ENCODE measurements at places on chromosomes 5 and 9.

DNA sequence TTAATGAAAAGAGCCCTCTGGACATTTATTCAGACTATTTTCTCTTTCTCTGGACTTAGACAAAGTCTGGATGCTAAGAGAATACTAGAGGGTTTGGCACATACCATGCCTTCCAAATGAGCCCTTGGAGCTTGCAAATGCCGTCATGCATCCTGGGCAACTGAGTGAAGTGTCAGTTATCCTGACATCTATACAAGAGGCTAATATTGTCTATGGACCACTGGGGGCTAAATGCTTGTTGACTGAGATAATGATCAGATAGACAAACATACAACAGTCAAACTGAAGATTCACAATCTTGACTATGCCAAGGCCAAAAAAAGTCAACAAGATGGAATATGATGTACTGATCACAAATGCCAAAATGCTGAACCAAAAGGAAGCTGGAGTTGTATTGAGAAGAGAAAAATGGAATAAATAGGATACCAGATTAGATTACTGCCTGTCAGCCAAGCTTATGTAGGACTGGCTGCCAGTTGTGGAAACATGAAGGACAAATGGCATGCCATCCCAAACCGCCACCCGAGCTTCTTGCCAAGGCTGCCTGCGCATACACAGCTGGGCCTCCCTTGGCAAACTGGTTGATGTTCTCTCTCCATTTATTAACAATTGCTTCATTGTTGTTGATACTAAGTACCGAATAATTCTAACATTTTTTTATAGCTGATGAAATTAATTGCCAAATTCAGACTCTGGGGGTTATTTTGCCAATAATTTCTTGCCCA, 240.1 kb upstream of the GRAMD2B start:
- DNase-seq: no peak

DNA sequence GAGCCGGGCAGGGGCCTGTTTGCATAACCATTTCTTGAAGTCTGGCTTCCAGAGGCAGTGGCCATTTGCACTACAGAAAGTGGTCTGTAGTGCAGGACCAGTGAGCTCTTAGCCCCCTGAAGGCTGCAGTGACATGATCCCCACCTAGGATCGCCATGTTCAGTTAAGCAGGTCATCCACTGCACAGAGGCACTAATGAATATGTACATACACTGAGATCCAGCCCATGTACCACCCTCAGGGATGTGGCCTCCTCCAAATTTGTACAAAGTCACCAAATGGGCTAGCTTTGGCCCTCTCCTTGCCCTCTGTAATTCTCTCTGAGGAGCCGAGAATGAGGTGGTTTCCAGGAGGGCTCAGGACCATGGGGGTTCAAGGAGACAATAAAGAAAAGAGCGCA, 8.3 kb upstream of the SUSD3 start:
- DNase-seq: no peak

DNA sequence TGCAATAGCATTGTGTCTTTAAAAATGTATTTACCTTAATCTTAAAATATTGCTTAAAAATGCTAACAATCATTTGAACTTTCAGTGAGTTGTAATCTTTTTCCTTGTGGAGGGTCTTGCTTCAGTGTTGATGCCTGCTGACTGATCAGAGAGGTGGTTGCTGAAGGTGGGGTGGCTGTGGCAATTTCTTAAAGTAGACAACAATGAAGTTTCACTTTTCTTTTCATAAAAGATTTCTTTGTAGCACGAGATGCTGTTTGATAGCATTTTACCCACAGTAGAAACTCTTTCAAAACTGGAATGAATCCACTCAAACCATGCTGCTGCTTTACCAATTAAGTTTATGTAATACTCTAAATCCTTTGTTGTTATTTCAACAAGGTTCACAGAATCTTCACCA, 50.8 kb downstream of the NR3C1 start:
- peak; percentile 44 for DNase-seq

- DNase-seq: no peak
Observed at GRCh38 chr5:74296685-74297408, 343.7 kb downstream of the ENC1 start.

- no peak for DNase-seq
Observed at GRCh38 chr5:5666369-5666768, 243.9 kb downstream of the ICE1 start.

GRCh38 chr9:19102631-19103345, at the start of gene HAUS6:
HAUS6 (minus strand) TSS chr9:19102904; CDS start chr9:19102651, 253 bp downstream.
- DNase-seq: peak; percentile 98

DNA sequence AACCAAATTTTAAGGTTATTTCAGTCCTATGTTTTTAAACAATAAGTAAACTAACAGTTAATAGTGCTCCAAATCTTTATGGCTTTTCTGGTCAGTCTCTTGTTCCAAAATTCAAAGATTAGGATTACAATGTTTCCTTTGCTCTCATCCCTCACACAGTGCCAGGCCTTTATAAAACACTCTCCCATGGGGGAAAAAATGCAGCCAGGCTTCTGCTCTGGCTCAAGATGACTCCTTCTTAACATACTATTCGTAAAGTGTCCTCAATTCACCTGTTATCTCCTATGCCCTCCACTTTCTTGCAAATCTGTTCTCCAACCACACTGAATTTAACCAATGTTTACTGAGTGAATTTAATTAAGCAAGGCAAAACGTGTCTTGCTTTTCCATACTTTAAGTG, 1.4 kb downstream of the CEP120 start:
- no peak for DNase-seq

DNA sequence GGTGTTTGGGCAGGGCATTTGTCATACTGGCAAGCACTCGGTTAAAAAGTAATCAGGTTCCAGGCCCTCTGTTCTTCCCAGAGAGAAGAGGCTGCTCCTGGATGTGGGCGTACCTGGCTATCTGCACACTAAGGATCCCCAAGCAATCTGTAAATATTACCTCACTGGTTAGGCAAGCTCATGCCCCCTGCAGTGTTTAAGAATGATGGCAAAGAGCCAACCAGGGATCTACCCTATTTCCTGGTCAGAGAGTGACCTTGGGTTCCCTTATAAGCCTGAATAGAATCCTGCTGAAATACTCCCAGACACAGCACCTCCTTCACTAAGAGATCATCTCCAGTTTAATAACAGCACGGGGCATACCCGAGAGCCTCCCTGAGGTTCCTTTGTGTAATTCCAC, 181.2 kb downstream of the PIK3R1 start:
- no peak for DNase-seq

DNA sequence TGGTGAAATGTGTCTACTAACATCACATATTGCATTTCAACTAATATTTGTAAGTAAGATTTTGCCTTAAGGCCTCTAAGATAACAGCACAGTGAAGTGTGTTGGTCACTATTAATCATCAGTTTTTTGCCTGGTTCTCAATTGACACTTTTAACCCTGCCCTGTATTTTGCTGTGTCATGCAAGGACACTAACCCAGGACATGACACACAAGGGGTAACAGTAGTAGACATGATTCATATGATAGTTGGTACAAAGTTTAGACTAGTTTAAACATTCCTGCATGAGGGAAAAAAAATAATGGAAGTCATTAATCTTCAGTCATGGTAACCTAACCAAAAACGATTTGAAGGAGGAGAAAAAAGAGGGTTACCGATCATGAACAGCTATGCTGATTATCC, 207.0 kb downstream of the DEPDC1B start:
- no peak for DNase-seq

- no peak for DNase-seq
Observed at GRCh38 chr5:134656690-134657089, 8.1 kb downstream of the SEC24A start.

GRCh38 chr9:91199739-91200497, 161.8 kb downstream of the AUH start:
- peak; percentile 65 for DNase-seq

- no peak for DNase-seq
Observed at GRCh38 chr5:66701244-66701643, 105.1 kb downstream of the MAST4 start.

- DNase-seq: no peak
Observed at GRCh38 chr9:10000669-10001068, 612.1 kb downstream of the PTPRD start.

DNA sequence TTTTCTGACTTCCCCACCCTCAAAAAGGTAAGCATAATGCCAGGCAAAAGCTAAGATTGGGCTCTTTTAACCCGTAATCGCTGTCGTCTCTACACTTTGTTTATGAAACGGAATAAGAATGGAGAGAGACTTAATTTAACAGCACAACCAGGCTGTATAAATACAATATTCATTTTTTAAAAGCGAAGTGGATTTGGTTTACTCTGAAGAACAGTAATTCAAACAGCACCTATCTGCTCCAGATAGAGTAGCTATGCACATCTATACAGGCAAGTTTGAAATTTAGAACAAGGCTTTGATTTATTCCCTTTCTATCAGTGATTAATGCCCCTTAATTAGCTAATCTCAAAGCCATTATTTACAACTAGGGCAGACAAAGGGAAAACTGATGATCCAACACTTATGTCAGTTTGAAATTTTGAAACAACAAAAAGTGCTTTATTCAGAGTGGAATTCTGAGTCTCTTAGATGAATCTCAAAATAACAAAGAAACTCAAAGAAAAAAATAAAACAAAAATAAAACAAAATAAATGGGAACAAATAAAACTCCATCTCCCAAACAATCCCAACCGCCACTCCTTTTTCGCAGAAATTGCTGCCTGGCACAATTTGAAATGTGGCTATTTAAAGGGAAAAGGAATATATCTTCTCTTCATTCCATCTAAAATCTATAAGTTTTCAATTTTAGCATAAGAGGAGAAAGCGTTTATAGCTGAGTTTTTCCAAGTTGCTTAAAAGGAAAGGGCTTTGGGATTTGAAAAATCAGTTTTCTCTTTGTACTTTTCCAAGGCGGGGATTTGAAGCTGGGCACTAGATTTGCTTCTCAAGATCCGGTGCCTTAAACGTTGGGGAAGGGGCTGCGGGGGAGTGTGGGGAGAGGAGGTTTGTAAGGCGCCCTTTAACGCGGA, 298.6 kb downstream of the PARP8 start:
- no peak for DNase-seq

- peak; percentile 5 for DNase-seq
Observed at GRCh38 chr5:154163327-154164248, 26.9 kb upstream of the GALNT10 start.

GRCh38 chr5:15785531-15785981, 285.6 kb downstream of the FBXL7 start:
- no peak for DNase-seq

- no peak for DNase-seq
Observed at GRCh38 chr9:94818178-94818541, 91.7 kb downstream of the AOPEP start.

DNA sequence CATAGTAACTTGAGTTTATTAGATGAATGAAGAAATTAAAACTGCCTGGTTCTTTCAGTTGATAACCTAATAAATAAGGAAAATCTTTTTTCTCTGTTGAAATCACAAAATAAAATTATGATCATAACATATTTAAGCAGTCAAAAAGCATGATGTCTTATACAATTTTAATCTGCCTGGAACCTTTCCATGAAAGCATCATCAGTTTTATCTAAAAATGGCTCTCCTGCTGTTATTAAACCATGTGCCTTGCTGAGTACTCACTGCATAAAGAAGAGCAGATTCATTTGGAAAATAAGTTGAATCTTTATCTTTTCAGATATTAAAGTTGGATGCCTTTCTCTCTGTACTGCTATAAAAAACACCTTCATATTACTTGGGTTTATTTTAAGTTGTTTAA, 148.8 kb downstream of the SLC24A2 start:
- DNase-seq: no peak

DNA sequence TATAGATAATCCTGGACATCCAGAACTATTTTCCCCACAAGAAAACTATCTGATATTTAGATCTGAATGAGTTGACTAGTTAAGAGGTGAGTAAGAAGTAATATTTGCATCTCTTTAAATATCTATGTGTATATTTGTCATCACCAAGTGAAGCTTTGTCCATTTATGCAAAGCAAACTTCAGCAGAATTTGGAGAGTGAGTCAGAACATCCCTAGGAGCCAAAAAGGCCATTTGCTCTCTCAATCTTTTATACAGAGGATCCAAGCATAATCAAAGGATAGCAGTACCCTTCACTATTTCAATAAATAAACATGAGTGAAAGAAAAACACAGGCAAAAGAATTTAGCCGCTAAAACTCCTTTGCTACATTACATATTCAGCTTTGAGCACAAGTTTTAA, 454.4 kb downstream of the NR2F1-AS1 start:
- DNase-seq: no peak

DNA sequence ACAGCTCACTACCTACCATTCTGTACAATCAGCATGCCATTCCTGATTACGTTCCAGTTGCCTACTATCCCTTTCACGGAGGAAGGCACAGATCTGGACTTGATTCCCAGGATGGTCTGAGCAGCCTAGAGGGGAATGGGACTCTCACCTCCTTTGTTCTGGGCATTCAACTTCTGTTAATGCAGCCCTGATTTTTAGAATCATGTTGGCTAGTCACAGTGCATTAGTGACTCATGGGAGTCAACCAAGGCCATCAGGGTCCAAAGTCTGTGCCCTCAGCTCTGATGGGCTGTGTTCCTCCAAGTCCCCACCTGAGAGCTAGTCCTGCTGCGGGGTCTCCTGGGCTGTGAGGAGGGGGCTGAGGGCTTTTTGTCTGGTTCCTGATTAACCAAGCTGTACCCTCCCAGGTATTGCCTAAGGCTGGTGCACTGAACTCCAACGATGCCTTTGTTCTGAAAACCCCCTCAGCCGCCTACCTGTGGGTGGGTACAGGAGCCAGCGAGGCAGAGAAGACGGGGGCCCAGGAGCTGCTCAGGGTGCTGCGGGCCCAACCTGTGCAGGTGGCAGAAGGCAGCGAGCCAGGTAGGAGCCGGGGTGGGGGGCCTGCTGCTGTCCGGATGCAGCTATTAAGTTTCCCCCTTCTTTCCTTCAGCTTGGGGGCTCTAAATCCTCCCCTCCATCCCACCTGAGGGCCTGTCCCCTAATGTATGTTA, 43.0 kb downstream of the STOM start:
- DNase-seq: no peak

- peak; percentile 20 for DNase-seq
Observed at GRCh38 chr9:110996436-110997220, 41.6 kb downstream of the LPAR1 start.

DNA sequence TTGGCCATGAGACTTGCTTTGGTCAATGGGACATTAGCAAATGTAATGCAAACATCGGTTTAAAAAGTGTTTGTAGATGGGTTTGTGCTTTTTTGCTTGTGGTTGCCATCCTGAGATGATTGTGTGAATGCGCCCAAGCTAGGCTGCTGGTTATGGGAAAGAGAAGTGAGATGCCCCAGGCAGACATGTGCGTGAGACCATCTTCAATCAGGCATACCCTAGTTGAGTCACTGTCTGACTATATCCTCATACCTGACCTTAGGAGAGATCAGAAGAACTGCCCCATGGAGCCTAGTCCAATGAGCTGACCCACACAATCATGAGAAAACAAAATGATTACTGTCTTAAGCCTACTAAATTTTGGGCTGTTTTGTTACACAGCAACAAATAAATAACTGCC, 36.8 kb upstream of the ZNF608 start:
- DNase-seq: no peak

GRCh38 chr9:105392531-105392930, 55.3 kb upstream of the FSD1L start:
- no peak for DNase-seq

- DNase-seq: no peak
Observed at GRCh38 chr5:57383093-57383861, 99.3 kb downstream of the ACTBL2 start.
